Caco-2 (cell line): ENCODE measurements at places on chromosomes 1 and 21. TPM values are rescaled to one million over a fixed set of nuclear protein-coding genes. Genes with fewer than 3 reads are reported as not detected.

DNA sequence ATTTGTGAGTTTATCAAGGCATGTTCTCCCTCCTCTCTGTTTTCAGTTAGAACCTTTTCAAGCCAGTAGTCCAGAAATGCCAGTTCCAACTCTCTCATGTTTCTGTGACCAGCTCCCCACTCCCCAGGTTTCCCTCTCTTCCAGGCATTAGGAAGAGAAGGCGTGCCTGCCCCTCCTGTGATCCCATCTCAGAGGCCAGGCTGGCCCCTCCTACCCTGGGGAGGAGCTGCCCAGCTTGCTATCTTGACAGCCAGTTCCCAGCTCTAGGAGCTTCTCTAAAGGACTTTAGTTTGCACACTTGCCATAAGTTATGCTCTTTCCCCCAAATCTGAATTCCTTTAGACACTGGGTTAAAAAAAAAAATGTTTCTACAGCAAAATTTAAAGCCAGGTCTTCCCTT is 8.9 kb downstream of the HYI start:
- no peak for DNase-seq

- DNase-seq: no peak
Measured at GRCh38 chr1:19734472-19734999, 65.2 kb downstream of the TMCO4 start.

GRCh38 chr1:156859523-156860112 is 701 bp upstream of the INSRR start:
- no peak for DNase-seq

DNA sequence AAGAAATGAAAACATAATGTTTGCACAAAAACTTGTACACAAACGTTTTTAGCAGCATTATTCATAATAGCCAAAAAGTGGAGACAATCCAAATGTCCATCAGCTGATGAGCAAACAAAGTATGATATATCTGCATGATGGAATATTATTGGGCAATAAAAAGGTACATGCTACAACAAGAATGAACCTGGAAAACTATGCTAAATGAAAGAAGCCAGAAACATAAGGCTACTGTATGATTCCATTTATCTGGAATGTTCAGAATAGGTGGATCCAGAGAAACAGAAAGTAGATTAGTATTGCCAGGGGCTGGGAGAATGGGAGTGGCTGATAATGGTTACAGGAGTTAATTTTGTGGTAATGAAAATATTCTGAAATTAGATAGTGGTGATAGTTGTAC is 19.0 kb downstream of the FBXO28 start:
- DNase-seq: no peak

DNA sequence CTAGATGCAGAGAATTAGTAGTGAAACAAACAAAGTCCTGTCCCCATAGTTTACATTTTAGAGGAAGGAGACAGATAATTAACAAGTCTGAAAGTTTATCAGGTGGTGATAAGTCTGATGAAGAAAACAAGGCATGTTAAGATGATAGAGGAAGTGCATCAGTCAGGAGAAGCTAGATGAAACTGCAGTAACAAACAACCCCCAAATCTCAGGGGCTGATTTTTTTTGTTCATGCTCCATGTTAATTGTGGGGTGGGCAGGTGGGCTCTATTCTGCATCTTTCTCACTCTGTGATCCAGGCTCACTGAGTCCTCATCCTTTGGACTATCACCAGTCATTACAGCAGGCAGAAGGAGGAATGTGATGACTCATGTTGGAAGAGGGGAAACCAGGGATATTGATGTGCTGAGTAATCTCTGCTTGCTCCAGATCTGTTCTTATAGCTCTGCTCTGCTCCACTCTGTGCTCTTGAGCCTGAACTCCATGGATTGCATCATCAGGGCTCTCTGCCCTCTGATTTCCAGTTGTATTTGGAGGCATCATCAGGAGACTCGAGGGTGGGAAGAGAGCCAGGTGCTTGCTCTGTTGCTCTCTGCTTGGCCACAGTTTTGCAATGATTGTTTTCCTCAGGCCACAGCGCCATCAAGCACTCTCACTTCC is 166.9 kb downstream of the IER5 start:
- no peak for DNase-seq

DNA sequence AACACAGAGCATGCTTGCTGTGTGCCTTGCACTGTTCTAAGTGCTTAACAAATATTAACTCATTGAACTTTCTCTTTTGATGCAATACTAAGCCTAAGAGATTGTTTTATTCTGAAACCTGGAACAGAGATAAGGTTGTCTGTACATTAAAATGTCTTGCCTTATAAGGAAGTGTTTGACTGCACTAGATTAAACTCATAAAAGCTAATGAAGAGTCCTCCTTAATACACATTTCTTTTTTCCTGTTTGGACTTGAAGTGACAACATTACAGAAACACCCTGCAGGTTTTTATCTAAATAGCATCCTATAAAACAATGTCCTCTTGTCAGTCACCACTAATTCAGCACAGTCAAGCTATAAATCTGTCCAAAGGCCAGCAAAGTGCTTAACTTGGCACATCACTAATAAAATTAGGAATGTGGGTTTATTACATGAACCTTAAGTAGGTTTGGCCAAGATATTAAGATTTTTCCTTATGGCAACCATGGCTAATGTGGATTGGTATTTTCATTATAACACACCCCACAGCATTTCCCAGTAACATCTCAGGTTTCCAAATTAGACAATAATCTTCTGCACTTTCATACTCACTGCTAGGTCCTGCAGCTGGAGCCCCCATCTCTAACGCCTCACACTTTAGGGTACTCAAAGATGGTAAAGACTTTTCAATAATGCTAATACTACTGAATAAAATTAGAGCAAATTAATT is 389.7 kb downstream of the LMO4 start:
- DNase-seq: peak; percentile 4

DNA sequence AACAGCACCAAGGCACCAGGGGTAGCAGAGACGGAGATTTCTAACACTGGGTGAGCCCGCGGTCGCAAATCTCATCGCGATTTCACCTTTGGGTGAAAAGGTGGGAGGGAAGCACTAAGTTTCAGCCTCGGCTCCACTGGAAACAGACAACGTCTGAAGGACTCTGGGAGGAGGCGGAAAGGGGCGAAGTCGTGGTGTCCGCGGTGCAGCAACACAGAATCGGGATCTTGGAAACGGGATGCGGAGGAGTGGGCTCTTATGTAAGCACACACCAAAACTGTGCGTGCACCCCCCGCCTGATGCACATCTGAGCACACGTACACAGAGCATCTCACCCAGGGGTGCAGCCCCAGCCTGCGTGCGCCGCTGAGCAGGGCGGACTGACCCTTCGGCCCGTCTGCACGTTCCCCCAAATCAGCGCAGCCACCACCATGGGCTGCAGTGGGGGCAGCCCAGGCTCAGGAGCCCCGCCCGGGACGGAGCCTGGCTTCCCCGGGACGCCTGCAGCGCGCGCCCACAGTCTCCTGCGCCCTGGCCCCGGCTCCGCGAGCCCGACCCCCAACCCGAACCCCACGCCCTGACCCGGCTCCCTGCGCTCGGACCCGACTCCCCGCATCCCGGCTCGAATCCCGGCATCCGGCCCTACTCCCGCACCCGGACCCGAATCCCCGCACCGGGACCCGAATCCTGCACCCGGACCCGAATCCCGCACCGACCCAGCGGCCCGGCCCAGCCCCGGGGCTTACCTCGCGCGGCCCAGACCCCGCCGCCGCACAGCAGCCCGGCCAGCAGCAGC is 670 bp downstream of the CLSTN1 start:
- no peak for DNase-seq

DNA sequence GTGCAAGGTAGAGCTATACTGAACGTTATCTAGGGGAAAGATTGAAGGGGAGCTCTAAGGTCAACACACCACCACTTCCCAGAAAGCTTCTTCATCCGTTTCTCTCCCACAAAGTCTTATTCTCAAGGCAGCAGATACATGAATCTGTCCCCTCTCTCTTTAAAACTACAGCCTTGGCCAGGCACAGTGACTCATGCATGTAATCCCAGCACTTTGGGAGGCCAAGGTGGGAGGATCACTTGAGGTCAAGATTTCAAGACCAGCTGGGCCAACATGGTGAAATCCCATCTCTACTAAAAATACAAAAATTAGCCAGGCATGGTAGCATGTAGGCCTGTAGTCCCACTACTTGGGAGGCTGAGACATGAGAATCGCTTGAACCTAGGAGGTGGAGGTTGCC is 8.1 kb downstream of the CYP4X1 start:
- DNase-seq: no peak

- no peak for DNase-seq
Measured at GRCh38 chr1:168535536-168535935, 8.3 kb downstream of the XCL2 start.

DNA sequence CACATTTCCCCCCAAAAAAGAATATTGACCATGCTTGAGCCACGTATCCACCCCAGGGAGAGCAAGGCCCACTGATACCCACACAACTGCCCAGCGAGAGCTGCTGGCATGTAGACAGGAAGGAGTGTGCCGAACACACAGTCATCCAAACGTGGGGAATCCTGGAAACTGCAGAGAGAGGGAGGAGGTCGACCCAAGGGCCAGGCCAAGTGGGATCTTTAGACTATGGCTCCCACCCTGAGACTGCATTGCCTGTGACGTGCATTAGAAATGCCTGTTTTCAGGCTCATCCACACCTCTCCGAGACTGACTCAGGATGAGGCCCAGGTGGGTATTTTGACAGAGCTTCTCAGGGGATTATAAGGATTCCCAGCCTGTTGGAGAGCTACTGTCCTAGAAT is 25.9 kb downstream of the NIPAL3 start:
- DNase-seq: no peak

DNA sequence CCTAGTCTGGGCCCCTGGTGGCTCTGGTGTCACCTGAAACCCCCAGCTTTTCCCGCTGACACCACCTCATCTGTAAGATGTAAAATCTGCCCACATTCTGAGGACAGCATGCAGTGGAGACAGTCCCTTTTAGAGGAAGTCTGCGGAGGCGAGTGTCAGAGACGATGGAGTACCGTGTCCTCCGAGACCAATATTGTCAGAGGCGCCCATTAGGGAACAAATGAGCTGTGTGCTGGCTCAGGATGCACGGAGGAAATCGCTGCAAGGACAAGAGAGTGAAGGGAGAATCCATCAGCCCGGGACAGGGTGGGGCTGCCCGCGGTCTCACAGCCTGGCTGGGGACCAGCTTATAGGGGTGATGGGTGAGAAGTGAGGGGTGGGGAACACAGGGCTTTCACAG is 214.8 kb downstream of the MATN1 start:
- no peak for DNase-seq

- no peak for DNase-seq
Measured at GRCh38 chr21:28099001-28099705, 893.5 kb downstream of the LTN1 start.

DNA sequence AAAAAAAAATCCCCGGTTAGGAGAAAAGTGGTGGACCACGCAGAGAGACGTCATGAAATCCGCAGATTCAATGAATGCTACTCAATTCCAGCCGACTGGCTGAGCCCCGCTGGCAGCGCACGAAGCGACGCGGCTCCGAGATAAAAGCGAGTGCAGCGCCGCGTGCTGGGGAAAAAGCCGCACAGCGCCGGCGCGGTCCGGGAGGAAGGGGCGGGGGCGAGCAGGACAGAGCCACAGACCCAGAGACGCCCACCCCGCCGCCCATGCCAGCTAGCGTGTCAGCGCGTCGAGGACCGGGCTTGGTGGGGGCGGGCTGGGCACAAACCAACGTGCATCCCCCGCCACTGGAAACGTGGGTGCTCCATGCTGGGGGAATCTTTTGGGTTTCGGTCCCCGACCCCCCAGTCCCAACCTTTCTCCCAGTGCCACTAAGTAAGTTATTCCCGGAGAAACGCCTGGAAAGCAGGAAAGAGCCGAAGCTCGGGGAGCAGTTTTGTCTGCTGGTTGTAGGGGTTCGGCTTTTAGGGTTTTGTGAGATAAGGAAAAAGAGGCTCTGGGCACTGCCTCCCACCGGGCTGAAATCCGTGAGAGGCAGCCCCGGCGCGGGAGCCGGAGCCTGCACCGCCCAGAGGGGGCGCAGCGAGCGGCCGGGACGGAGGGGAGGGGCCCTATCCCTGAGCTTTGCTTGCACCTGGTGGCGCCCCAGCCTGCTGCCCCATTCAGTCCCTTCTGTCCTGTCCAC is at the start of gene KCNJ6:
Gene KCNJ6, minus strand, starts transcription at position 148 of the 742 bp plus-strand sequence. CDS start 75,775 bp downstream, outside the sequence.
- no peak for DNase-seq

- DNase-seq: no peak
Measured at GRCh38 chr1:72288886-72289285, 6.5 kb upstream of the NEGR1 start.

- no peak for DNase-seq
Measured at GRCh38 chr1:2258996-2259395, 30.9 kb downstream of the SKI start.

GRCh38 chr21:16013570-16013969 is 283.8 kb downstream of the USP25 start:
- no peak for DNase-seq

DNA sequence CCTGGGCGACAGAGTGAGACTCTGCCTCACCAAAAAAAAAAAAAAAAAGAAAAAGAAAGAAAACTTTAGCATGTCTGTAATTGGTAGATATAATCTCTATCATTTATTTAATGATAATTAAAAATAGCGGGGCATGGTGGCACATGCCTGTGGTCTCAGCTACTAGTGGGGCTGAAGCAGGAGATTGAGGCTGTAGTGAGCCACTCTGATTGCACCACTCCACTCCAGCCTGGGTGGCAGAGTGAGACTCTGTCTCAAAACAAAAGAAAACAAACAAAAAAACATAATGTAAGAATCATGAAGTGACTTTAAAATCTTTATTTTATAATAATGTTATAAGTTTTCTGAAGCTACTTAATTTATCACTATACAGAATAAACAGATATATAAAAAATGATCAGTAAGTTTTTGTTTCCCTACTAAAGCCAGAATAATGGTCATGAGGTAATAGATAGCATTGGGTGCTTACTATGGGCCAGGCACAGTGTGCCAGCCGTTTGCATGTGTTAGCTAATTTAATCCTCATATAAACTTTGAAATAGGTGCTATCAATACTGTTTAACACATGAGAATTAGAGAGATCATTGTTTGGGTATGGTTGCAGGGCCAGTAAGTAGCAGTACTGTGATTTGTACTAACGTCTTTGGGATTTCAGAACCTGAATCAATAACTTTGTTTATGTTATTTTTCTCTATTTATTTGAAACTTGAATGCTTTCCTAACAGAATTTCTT is 23.8 kb downstream of the CLIC4 start:
- DNase-seq: no peak

- no peak for DNase-seq
Measured at GRCh38 chr1:218284377-218284916, 646 bp upstream of the RRP15 start.

The GPR161 gene
- 38.2 and 42.7 TPM in 2 replicates for total RNA-seq

The PTGFR gene
- not detected in 2 replicates for total RNA-seq

The RABIF gene
- 9.2 and 9.6 TPM in 2 replicates for total RNA-seq

The IFI6 gene
- total RNA-seq: 39.0 and 44.5 TPM in 2 replicates

The CD1D gene
- total RNA-seq: not detected in 2 replicates

The ADAMTS5 gene
- not detected in 2 replicates for total RNA-seq

The CLCNKB gene
- total RNA-seq: not detected in 2 replicates
